CD4-positive, alpha-beta T cell treated with Interleukin-4 for 1 hour (primary cell): ENCODE measurements at places on chromosomes 16 and 17.

GRCh38 chr16:74936902-74937560, 47.9 kb downstream of the WDR59 start:
- DNase-seq: peak; percentile 5

DNA sequence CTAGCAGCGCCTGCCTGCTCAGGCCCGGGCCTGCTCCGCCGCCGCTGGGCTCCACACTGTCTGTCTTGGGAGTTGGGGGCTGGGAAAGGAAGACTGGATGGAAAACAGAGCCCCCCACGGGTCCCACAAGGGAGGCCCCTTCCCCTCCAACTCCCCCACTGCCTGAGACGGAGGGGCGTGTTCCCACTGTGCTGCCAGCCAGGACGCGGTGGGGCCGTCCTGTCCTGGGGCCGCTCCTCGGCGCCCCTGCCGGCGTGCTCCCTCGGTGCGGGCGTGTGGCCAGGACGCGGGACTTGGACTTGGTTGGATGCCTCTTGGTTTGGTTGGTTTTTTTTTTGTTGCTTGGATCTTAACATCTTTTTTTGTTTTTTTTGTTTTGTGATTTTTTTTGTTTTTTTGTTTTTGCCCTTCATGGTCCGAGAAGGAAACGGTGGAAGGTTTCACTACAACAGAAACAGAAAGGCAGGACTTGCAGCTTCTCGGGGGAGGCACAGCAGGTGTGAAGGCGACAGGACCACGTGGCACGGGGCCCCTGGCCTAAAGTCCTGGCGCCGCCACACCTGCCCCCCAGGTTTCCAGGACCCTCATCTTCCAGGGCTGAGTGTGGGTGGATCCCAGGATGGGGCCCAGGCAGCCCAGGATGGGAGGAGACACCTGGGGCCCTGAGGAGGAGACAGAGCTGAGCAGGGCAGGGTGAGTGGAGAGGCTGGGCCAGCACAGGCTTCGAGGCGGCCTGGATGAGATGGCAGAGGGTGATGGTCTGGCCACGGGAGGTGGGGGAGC, 16.0 kb downstream of the ENGASE start:
- DNase-seq: no peak

DNA sequence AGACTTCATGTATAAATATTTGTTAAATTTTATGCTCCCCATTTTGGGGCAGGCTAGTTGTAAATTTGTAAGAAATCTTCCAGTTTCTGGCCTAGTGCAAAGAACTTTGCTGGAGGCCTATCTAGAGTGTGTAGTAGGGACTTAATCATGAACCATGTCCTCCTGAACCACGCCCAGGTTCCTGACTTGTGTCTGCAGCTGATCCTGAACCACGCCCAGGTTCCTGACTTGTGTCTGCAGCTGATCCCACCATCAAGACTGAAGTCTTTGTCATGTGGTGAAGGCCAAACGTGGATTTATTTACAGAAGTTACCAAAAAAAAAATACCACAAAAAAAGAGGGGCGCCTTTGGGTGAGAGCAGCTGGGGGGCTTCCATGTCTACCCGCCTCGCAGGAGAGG, 33.1 kb downstream of the LMF1 start:
- DNase-seq: no peak

DNA sequence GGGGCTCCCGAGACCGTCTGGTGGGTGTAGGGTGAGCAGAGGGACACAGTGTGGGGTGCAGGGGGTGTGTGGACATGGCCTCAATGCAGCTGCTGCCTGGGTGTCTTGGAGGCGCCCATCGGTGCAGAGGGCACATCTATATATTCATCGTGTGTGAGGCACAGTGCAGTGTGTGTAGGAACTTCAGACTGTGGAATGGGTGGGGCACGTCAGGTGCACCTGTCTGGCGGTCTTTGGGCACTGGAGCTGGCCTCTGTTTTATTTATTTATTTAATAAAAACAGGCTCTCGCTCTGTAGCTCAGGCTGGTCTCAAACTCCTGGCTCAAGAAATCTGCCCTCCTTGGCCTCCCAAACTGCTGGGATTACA, 16.8 kb downstream of the LASP1 start:
- DNase-seq: no peak

DNA sequence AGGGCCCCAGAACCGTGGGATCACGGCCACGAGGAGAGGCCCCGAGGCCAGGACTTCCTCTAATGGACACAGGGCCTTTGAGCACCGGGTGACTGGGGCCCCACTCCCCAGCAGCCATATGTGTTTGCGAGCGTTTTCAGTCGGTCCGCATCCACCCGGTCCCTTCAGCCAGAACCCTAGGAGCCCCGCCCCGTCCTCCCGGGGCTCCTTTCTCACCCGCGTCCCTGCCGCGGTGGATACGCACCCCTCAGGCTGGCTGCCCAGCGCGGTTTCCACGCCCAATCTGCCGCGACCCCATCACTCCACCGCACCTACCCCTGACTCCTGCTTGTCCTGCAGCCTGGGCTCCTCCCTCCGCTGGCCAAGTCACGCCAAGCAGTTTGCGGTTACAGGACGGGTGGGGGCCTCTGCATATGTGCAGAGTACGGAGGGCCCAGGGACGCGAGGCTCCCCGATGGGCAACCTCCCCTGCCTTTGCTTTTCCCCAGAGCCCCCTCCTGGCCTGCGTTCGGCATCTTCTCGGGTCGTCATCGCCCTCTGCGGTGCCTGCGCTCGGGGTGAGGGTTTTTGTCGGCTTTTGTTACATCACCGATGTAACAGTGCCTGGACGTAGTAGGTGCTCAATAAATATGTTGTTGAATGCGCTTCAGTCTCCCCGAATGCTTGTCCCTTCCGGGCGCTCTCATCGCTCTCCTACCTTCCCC, 1.0 kb upstream of the TTYH2 start:
- DNase-seq: peak; percentile 18

DNA sequence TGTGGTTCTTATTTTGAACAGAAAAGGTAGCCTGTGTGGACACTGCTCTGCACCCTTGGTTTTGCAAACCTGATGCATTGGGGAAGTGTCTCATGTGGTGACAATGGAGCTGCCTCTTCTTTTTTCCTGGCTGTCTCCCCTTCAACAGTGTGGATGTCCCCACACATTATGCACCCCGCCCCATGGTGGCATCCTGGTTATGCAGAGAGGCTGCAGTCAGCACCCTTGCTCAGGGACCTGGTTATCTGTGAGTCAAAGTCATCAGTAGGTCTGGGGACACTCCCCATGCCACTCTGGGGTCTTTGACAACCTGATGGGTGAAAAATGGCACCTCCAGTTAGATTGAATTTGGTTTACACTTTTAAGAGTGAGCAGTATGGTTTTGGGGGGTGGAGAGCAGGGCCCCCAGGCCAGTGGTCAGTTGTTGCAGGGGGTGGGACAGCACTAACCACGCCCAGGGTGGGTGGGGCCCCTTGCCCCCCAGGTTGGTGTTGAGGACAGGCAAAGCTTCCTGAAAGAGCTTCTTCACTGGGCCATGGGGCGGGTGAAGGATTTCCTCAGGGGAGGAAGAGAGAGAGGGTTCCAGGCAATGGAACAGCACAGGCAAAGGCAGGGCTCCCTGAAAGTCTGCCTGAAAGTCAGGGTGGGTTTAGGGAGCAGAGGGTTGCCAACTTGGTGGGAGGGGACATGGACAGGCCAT, 24.6 kb upstream of the KCNJ12 start:
- no peak for DNase-seq
